KG1 (cell line): ENCODE measurements at places on chromosomes 7 and 10.

- peak; percentile 47 for DNase-seq
These were observed 138.9 kb upstream of the CDK13 start for GRCh38 chr7:39811161-39811614.

GRCh38 chr7:71198887-71199286, 66.9 kb downstream of the GALNT17 start:
- DNase-seq = no peak

DNA sequence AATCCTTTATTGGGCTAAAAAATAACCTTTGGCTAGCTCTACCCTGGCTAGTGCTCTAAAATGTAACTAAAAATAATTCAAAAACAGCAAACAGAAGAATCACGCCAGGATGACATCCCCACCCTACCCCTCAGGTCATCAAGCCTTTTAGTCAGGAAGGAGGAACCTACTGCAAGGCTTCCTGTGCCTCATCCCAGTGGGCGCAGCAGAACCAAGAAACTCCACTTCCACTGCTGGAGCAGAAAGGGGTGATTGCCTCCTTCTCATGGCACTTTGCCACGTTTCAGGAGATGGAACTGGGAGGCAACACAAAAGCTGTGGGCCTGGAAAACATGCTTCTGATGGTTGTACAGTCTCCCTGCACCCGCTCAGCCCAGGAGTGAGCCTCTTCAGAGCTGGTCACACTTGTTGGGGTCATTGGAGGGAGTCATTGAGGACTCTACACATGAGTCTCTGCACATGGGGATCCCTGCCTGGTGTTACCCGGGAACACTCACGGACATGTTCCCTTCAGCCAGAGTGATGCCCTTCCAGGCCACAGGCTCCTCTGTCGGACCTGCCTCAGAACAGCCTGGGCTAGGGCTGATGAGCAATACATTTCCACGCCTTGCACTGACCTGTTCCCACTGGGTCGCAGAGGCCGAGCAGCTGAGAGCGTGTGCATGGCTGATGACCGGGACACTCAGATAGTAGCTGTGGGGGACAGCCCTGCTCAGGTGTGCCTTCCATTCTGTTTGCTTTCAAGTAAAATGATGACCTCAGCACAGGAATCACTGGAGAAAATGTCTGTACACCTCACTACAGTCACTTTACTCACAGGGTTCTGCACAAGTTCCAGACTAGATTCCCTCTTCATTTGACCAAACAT, 355.3 kb downstream of the FGFR2 start:
- DNase-seq = no peak

DNA sequence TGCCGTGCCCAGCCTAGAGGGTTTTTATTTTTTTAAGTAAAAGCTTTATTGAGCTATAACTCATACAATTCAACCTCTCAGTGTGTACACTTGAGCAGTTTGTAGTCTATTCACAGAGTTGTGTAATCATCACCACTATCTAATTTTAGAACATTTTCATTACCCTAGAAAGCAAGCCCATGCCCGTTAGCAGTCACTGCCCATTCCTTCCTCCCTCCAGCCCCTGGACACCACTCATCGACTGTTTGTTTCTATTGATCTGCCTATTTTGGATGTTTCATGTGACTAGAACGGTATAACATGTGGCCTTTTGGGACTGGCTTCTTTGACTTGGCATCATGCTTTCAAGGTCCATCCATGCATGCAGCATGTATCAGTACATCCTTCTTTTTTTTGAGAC, 25.7 kb upstream of the SEC61A2 start:
- no peak for DNase-seq

DNA sequence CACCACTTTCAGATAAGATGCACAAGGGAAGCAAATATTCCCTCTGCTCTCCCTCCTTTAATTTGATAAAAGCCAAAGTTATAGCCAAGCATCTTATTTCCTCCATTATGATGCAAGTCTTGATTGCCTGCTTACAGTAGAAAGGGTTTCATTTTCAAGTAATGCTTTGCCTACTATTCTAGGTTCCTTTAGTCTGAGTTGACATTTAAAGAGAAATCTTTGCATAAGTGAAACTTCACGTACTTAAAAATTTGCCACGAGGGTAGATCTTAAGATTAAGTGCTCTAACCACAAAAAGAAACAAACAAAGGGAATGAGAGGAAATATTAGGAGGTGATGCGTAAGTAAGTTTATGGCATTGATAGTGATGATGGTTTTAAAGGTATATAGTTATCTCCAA, 78.1 kb upstream of the VWDE start:
- DNase-seq = no peak

GRCh38 chr7:77466450-77466849, 50.3 kb upstream of the GSAP start:
- no peak for DNase-seq

- peak; percentile 53 for DNase-seq
These were observed 533 bp upstream of the DMTF1 start for GRCh38 chr7:87151729-87152111.

DNA sequence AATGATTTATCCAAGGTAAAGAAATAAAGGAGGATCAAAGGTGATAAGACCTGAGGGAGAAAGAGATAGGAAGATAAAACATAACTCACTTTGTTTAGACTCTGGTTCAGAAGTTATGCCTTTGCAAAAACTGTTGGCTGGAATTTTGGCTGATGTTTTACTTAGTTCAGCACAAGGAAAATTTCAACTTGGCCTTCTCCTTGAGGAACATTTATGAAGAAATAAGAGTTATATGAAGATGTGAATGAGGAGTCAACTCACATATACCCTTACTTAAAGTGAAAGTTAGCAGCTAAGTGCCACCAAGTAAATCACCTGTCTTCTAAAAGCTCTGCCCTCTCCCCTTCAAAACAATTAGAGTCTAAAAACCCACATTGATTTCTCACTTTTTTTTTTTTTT, 39.7 kb upstream of the COL1A2 start:
- no peak for DNase-seq

DNA sequence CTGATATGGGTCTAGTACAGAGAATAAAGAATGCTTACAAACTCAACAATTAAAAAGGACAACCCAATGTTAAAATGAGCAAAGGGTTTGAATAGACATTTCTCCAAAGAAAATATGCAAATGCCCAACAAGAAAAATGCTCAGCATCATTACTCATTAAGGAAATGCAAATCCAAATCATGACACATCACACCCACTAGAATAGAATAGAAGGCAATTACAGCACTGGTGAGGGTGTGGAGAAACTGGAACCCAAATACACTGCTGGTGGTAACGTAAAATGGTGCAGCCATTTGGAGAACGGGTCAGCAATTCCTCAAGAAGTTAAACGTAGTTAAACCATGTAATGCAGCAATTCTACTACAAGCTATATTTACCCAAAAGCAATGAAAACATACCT, 53.8 kb downstream of the KDM7A start:
- DNase-seq = no peak

GRCh38 chr7:157520249-157520648, 183.4 kb downstream of the DNAJB6 start:
- DNase-seq = no peak

DNA sequence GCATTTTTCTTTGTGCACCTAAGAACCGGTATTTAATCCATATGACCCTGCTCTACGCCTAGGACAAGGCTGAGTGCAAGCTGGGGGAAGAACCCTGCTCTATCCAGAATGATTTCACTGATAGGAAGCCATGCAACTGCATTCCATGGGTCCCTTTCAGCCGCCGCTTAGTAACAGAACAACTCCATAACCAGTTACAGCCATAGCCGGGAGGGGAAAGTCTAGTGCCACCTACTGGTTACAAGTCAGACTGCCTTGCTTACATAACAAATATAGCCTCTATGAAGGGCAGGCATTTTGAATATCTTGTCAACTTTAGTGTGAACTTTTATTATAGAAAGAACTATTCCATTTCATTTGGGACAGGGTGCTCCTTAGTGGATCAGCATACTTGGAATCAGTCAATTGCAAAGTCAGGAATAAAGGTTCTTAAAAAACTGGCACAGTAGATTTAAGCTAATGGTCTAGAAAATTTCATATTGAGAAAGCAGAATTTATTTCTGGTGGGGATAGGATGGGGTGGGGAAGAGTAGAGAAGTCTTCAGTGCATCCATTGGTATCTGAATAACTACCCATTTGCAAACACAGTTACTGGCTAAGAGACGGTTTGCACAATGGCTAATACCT, 521.7 kb downstream of the ADRA2A start:
- peak; percentile 41 for DNase-seq

- DNase-seq = no peak
These were observed 1.3 kb upstream of the PTPRN2 start for GRCh38 chr7:158588878-158589442.

DNA sequence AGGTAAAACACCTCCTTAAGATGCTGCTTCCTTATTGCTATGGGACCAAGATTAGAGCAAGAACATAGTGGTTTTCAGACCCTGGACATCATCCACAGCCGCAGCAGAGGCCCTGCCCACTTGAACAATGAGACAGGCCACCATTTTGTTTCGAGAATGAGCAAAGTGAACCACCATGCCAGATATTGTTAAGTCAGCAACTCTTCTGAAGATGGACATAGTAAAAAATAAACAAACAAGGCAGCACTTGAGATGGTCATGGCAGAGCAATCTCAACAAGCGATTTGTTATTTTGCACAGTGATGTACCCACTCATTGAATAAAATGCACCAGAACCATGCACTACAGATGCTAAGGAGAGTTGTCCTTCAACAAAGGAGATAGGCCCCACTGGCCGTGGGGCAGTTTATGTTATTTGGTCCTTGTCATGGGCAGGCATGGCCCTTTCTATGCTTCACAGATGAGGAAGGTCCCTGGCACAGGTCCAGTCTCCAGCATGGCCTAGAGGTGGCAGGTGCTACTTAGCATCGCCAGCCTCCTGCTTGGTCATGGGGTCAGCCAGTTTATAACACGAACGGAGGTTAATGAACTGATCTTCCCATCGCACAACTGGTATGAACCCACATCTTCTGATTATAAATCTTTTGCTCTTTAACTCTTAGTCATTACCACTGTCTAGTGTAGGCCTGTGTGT, 44.1 kb downstream of the IKZF1 start:
- no peak for DNase-seq

GRCh38 chr7:135186841-135187253, 16.3 kb upstream of the CYREN start:
- DNase-seq = no peak

DNA sequence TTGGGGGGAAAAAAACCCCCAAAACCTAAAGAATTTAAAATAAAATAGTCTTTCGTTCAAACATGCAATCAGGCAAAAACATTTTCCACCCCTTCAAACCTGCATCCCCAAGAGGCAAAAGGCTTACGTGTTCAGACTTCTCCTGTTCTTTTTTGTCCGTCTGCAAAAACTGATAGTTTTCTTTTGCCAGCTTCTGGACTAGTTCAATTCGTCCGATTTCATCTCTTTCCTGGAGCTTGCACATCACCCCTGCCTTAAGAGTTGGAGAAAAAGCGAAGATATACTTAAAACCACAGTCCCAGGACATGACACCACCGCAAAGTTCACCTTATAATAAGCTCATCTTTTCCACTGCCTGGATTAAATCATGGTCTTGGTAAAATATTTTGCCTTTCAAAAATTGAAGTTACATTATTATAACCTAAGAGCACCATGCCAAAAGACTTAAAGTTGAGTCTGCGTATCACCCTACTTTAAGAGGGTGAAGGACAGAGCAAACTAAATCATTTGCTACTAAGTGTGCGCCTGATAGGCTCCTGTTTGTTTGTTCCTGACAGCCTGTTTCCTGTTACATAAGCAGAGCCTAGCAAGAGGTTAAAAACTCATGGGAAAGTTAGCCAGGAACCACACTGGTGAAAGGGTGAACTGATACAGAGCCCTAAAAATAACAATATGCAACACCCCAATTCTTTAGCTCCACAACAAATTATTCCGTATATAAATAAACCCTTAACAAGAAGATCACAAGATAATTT, 137.0 kb downstream of the RAPGEF5 start:
- DNase-seq = no peak

DNA sequence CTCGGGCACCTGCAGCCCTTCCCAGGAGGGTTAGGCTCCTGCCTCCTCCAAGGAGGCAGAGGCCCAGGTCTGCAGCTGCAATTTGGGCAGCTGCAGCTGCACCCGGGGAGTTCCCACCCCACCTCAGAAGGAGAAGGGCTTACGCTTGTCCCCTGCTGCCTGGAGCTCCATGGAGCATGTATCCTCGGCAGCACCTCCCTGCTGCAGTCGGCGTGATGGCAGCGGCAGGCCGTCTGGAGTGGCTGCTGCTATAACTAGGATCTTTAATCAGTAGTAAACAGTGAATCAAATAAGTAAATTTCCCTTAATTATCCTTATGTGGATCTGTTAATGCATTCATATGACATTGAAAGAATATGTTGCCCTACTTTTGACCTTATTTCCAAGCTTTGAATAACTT, 167.0 kb downstream of the PON1 start:
- DNase-seq = no peak

DNA sequence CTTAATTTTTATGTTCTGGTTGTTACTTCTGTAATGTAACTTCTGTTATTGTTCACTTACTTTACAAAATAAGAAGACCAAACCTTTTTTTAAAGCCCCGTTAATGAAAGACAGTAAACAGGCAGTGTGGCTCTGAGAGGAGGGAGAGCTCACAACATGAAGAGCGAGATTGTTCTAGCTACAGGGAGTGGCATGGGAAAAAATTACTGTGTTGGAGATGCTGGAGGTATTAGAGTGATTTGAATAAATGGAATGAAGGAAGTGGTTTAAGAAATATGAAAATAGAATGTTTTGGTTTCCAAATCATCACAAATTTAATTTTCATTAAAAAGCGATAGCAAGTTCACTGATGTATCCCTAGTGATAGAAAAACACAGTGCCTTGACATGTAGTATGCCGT, 31.8 kb downstream of the REEP3 start:
- no peak for DNase-seq

DNA sequence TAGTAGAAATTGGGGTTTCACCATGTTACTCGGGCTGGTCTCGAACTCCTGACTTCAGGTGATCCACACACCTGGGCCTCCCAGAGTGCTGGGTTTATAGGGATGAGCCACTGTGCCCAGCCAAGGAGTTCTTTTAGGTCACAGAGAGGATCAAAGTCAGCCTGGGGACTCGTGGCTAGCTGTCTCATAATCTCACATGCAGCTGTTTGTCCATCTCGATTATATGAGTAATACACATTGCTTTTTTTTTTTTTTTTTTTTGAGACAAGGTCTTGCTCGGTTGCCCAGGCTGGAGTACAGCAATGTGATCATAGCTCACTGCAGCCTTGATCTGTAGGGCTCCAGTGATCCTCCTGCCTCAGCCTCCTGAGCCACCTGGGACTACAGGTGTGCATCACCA, 2.2 kb downstream of the IFT22 start:
- DNase-seq = no peak
